ENCODE measurements at places on chromosomes 1 and 21.

DNA sequence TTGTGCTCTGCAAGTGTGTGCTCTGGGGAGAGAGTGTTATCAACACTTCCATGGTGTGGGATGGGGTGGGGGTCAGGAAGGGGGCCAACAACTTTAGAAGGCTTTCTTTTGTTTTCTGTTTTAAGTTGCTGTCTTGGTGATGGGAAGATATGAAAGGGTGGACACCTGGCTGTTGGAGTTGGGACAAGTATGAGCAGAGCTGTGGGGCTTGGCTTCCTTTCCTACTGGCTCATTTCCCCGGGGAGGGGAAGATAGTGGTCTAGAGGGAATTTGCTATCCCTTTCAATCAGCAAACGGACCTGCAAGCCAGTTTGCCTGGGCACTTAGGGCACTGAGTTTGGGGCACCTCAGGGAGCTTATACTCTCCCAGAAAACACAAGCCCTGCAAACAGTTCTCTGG, 19.2 kb downstream of the IER5 start:
- no peak for DNase-seq

- no peak for DNase-seq
Observed at GRCh38 chr1:109488696-109489095, 5.0 kb downstream of the ATXN7L2 start.

- DNase-seq: no peak
Observed at GRCh38 chr1:43048601-43049011, 89.9 kb upstream of the SLC2A1 start.

DNA sequence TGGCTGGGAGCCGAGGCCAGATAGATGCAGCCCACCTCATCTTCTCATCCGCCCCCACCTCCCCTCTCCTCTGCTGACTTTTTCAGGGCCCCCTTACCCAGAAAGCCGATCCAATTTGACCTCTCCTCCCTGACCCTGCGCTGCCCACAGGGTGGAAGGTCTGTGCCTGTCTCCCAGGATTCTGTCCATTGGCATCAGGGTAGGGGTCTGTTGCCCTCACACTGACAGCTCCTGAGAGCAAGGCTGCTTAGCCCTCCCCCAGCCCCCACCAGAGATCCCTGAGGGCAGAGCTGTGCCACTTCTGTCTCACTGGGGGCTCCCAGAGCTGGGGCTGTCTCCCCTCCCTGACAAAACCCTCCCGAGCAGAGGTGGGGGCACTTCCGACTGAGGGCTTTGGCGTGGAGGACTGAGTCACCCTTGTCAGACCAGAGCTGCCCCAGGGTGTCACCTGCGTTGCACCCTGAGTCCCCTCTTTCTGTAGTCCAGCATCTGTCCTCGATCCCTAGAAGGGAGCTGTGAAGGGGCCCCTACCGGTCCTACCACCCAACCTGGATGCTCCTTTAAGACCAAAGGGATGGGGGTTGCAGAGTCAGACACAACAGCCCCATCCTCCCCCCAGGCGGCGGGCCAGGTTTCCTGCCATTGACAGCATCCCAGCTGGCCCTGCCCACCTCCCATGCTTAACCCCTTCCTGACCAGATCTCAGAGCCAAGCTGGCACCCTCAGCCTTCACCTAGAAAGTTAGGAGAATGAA, 2.4 kb upstream of the FAM110D start:
- DNase-seq: no peak

- no peak for DNase-seq
Observed at GRCh38 chr1:22206551-22207125, 63.7 kb upstream of the WNT4 start.

- no peak for DNase-seq
Observed at GRCh38 chr1:177172866-177173265, 2.1 kb downstream of the BRINP2 start.

- no peak for DNase-seq
Observed at GRCh38 chr1:9165396-9165795, 36.5 kb upstream of the GPR157 start.

- DNase-seq: no peak
Observed at GRCh38 chr1:216740331-216740730, 17.1 kb upstream of the ESRRG start.

- DNase-seq: no peak
Observed at GRCh38 chr1:94130851-94131595, 10.1 kb upstream of the ABCA4 start.

DNA sequence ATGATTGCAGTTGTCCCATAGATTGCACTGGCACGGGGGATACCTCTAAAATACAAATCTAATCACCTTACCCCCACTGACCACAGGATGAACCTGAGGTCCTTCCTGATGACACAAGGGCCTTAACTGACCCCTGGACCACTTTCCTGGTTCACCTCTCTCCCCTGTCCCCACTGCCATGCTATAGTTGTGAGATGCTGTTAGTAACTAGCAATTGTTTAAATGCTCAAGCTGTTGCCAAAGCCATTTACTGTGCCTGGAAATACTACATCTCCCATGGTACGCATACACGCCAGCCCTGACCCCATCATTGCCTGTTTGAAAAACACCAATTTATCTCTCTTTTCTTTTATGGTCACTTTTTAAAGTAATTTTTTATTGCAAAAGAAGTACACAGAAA, 29.1 kb upstream of the RGS8 start:
- DNase-seq: no peak

DNA sequence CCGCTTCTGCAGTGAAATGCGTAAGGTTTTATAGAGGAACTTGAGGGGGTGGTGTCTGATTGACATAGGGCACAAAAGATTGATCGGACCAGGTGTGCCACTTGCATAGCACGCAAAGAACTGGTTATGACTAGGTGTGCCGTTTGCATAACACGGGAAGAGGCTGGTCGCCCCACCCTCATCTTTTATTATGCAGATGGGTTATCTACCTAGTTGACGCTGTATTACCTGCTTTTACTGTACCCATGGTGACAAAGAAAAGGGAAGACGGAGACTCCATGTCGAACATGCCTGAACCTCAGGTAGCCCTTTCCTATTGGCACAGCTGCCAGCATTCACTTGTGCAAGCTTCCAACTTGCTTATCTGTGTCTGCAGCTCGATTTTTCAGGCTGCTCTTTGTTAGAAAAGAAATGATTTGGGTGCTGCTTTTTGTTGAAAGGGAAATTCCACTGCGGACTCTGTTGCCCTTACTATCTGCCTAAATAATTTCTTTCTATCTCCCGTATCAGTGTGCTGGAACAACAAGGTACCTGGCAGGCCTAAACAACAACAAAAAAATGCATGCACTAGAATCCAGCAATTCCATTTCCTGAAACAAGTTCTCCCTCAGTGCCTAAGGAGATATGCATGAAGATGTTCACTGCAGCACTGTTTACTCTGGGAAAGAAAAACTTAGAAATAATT, 194.4 kb upstream of the KAZN start:
- peak; percentile 62 for DNase-seq

- no peak for DNase-seq
Observed at GRCh38 chr1:160924791-160925651, 29.6 kb downstream of the ITLN2 start.

DNA sequence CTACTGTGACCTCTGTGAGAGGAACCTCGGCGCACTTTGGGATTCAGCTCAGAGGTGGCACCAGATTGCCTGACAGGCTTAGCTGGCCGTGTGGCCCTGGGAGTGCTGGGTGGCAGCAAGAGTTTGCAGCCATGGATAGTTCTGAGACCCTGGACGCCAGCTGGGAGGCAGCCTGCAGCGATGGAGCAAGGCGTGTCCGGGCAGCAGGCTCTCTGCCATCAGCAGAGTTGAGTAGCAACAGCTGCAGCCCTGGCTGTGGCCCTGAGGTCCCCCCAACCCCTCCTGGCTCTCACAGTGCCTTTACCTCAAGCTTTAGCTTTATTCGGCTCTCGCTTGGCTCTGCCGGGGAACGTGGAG, 67.5 kb downstream of the DISC1 start:
- DNase-seq: peak; percentile 50

DNA sequence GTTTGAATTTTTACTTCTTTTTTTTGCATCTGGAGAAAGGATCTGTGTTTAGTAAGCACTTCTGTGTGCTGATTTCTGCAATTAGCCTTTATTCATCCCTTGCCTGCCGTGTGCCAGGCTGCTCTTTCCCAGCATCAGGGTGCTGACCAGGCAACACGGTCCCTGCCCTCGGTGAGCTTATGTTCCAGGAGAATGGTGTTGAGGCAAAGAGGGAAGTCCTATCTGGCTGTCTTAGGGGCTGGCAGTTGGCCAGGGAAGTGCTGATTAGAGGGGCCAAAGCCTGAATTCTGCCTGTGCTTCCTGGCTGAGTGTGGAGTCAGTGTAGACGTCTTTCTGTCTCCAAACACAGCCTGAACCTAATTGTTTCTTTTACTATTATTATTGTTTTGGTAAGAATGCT, 187.1 kb downstream of the CAMTA1 start:
- no peak for DNase-seq

Measured in mucosa of descending colon (tissue), 3 donors.